Ovary (tissue), 10 donors: ENCODE measurements at places on chromosomes 3 and 15. TPM values are rescaled to one million over a fixed set of nuclear protein-coding genes. Genes with fewer than 3 reads are reported as not detected.

The ZDHHC19 gene
- 4.7 TPM for polyA plus RNA-seq

The CRABP1 gene
- 0.40 TPM for polyA plus RNA-seq

The GOLGA6B gene
- not detected for polyA plus RNA-seq

The IL17RE gene
- 2.0 TPM for polyA plus RNA-seq

The NAA50 gene
- 41.1 TPM for polyA plus RNA-seq

The CNTN4 gene
- polyA plus RNA-seq: 6.6 TPM

The TM4SF18 gene
- polyA plus RNA-seq: 16.3 TPM

The KATNBL1 gene
- polyA plus RNA-seq: 12.9 TPM

The FRMD5 gene
- polyA plus RNA-seq: 2.2 TPM

The MUC20 gene
- 1.5 TPM for polyA plus RNA-seq

The LPCAT4 gene
- polyA plus RNA-seq: 15.9 TPM
